Stimulated activated CD8-positive, alpha-beta memory T cell treated with anti-CD3 and anti-CD28 coated beads, Interleukin-7, amount 100 ng/mL, for 1 hour (primary cell): ENCODE measurements at places on chromosomes 11 and 22.

DNA sequence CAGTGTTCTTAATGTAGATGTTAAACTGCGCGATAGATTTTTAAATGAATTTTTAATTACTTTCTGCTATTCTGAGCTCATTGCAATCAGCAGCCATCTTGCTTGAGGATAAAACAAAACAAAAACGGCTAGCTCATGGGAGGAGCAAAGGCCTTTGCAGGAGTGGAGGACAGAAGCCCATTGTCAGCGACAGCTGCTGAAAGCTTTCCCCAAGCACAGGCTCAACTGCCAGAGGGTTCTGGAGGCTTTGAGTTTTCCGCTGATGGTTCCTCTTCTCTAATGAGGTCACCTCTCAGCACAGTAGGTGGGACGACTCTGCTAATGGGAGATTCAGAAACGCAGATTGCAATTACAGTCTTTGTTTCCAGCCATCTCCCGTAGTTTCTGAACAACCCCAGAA, 167.1 kb upstream of the TTC12 start:
- DNase-seq: no peak

GRCh38 chr11:746289-747157, 741 bp upstream of the TALDO1 start:
- no peak for DNase-seq

GRCh38 chr11:719214-720016, 13.4 kb downstream of the EPS8L2 start:
- DNase-seq: no peak

DNA sequence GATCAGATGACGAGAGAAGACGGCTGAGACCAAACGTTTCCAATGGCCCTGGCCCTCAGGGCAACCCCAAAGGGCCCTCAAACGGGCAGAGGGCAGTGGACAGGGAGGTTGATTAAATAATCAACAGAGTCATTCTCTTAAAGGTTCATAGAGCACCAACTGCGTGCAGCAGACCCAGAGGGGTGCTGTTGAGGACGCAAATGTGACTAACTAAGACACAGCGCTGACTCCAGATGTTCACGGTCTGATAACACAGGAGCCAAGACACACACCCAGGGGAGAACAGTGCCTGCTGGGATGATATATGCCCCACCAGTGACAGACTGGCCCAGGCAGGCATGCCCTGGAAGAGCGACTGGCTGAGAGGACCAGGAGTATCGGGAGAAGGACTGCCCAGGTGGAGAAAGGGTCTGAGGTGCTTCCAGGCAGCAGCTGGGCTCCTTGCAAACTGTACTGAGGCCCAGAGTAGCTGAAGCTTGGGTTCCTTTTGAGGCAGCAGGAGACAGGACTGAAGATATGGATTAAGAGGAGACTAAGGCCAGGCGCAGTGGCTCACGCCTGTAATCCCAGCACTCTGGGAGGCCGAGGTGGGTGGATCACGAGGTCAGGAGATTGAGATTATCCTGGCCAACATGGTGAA, 7.7 kb downstream of the VWCE start:
- DNase-seq: no peak

DNA sequence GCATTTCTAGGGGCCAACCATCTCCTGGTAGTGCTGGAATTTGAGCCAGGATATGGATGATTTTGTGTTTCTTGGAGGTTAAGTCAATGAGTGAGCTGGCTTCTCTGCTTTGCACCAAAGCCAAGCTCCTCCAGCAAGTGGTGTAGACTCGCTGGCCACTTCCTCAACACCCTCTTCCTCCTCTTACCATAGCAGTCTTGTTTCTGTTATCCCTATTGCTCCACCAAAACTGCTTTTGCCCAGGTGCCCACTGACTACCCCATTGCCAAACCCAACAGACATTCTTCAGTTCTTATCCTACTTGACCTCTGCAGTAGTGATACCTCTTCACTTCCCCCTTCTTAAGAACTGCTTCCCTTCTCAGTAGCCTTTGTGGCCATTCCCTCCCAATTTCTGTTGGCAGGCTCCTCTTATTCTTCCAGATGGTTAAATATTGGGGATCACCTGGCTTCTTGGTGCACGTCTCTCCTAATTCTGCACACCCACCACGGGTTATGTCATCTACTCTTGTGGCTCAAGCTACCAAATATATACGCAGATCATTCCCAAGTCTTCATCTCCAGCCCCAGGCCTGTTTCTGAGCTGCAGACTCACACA, 7.0 kb upstream of the PRG2 start:
- DNase-seq: no peak

DNA sequence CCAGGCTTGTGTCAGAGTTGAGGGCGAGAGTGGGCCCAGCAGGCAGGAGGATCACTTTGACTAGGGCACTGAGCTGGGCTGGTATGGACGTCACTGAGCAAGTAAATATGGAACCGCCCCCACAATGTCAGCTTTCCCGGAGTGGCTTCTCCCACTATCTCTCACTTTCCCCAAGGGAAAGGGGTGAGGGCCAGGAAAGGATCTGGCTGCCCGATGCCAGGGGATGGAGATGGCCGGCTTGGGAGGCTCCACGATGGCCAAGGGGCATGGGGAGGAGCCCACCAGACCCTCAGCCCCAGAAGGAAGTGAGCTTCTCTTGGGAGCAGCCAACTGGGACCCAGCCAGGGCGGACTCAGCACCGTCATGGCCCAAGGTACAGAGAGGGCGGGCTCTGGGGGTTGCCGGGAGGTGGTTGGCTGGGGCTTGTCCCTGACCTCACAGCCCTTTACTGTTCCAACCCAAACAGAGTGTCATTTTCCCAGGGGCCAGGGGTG, 8.7 kb downstream of the PRDM11 start:
- DNase-seq: no peak
